ENCODE measurements at places on chromosomes 7 and 10.
A peak's percentile ranks its signal among the peaks of the same experiment; 100 is the strongest.

- no peak for DNase-seq
Measured at GRCh38 chr7:97167176-97167575, 49.7 kb downstream of the SDHAF3 start.

GRCh38 chr7:121570365-121570764 is 174.3 kb upstream of the FAM3C start:
- no peak for DNase-seq

GRCh38 chr10:100184840-100185239 is 989 bp downstream of the ERLIN1 start:
- no peak for DNase-seq

- DNase-seq: no peak
Measured at GRCh38 chr7:25314731-25315267, 86.5 kb upstream of the NPVF start.

DNA sequence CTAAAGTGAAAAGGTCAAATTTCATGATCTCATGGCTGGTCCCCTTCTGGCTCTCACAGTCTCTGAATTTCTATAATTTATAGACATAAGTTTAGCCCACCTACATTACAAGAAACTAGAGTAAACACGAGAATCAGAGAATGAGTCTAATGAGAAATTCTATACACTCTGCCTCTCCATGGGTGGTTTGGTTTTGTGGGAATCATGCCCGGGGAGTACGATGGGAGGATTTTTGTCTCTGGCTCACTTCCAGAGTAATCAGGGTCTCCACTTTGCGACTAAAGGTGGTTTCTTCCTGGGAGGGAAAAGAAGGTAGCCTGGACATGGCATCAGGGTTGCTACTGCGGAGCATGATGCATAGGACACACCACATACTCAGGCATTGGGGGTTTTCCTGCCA is 69.7 kb downstream of the MRC1 start:
- no peak for DNase-seq

- no peak for DNase-seq
Measured at GRCh38 chr10:132806561-132807003, 20.6 kb upstream of the NKX6-2 start.

DNA sequence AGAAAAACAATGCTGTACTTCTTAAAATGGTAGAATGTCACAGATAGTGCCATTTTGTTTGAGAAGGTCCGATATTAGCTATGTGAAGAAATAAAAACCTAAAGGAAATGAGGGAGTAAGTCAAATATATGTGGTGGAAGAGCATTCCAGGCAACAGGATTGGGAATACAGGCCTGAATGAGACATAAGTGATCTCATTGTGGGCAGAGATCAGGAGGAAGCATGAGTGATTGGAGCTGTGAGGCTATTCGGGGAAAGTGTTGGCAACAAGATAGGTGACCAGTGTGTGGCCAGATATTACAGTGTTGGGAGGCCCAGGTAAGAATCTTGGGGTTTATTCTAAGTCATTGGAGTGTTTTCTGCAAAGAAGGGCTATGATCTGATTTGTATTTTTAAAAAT is 41.3 kb upstream of the AGMO start:
- DNase-seq: no peak

- DNase-seq: no peak
Measured at GRCh38 chr7:130959743-130960207, 225.8 kb upstream of the KLF14 start.

- DNase-seq: no peak
Measured at GRCh38 chr10:80319725-80320290, 30.4 kb upstream of the MAT1A start.

DNA sequence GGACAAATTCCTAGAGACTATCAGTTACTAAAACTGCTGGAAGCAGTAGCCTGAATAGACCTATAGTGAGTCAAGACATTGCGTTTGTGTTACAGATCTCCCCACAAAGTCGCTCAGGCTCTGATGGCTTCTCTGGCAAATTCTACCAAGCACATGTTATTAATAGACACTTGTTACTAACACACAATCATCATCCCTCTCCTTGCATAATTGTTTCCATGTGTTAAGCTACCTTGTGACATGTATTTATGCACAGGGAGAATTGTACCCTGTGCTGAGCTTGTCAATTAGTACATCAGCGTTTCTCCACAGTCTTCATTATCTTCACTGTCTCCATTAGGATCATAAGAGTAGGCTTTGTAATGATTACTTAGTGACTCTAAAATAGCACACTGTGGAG is 31.2 kb downstream of the DYNC2I1 start:
- no peak for DNase-seq

- DNase-seq: no peak
Measured at GRCh38 chr7:116224492-116225098, 14.3 kb downstream of the TES start.

DNA sequence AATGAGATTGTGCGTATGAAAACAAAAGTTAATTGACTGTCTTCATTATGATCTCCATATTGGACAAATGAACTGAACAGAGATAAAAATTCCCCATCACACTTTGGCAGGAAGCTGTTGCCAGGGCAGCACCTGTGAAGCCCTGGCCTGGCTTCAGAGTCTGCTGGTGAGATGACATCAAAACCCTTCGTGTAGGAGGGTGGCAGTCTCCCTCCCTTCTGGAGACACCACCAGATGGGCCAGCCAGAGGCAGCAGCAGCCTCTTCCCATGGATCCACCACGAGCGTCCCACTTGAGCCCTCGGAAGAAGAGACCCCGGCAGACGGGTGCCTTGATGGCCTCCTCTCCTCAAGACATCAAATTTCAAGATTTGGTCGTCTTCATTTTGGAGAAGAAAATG is at the start of gene DNTT:
DNTT (plus strand) TSS at position 205 of the 400 bp plus-strand sequence; CDS start at position 269, 64 bp downstream.
- DNase-seq: no peak

DNA sequence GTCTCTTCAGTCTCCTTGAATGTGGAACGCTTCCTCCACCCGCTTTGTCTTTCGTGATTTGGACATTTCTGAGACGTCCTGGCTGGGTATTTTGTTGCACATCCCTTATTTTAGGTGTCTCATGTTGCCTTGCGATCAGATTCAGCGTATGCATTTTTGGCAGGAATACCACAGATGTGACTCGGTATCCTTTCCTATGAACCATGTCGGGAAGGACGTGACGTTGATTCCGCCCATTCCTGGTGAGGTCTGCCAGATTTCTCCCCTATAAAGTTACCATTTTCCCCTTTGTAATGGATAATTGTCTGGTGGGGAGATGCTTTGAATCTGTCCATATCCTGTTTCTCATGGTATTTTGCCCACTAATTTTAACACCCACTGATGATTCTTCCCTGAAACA is 49.6 kb downstream of the RBM17 start:
- DNase-seq: no peak

DNA sequence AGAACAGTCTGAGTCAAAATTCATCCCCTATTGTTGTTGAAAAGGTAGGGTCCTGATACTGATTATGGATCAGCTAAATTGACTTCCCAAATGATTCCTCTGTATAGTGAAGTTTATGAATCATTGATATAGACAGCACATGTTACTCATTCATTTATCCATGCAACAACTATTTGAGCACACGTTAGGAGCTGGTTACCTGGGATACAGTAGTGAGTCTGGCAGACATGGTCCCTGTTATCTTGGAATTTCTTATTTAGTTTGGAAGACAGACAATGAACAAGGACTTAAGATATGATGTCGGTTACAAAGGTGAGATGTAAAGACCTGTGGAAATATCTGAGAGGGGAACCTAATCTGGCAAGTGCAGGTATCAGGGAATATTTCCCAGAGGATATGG is 28.0 kb upstream of the KIAA1217 start:
- DNase-seq: no peak

DNA sequence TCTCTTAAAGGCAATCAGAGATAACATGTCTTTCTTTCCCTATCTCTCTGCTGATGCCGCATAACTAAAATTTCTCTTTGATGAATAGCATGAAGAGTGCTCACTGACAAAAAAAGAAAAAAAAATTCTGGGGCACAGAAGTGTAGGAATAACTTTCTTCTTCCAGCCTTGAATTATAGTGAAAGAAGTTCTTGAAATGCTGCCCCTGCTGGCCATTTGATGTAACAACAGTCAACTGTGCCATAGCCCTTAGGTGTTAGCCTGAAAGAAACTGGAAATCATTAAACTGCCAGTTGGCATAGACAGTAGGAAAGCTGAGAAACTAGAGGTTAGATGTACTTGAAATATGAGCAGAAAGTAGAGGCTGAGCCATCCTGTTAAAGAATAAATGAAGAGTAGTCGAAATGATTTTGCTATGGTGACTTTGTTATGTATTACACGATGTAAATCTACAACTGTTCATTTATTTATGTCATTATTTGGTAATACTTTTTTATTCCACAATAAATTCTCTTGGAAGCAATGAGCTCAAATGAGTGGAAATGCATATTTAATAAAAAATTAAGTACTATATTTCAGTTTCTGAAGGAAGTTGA is 48.3 kb upstream of the FAM171A1 start:
- peak; percentile 4 for DNase-seq

- DNase-seq: no peak
Measured at GRCh38 chr10:133010095-133010842, 67.9 kb upstream of the CFAP46 start.

DNA sequence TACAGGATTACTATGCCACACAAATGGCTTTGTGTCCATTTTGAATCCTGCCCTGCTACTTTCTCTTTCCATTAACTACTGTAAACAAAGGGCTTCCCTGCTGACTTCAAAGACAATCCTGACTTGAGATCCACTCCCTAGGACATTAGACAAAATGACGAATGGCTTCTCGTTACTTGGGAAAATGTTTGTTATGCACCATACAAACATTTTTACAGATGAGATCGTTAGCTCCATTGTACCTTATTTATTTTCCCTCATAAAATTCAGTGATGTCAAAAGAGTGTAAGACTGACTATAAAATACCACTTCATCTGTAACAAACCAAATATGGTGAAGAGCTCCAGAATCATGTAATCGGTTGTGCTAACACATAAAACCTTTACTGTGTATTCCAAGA is 121.8 kb downstream of the CD36 start:
- no peak for DNase-seq

GRCh38 chr7:12607134-12607533 is 36.6 kb downstream of the SCIN start:
- DNase-seq: no peak

GRCh38 chr7:4479367-4480039 is 202.6 kb upstream of the FOXK1 start:
- DNase-seq: no peak

DNA sequence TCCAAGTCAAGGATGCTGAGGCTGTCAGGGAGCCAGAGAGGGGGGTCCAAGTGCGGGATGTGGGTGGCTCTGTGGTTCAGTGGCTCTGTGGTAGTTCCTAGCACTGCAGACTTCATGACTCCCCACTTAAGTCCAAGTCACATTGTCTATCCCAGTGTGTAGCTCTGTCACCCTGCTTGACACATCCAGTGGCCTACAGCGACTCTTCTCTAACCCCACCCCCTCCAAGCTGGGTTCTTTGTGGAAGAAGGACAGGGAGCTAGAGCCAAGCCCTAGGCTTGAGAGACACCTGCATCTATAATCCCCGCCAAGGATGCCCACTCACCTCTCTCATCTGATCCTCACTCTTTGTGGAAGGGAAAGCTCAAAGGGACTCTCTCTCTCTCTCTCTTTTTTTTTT is 57.6 kb downstream of the ADCYAP1R1 start:
- no peak for DNase-seq

DNA sequence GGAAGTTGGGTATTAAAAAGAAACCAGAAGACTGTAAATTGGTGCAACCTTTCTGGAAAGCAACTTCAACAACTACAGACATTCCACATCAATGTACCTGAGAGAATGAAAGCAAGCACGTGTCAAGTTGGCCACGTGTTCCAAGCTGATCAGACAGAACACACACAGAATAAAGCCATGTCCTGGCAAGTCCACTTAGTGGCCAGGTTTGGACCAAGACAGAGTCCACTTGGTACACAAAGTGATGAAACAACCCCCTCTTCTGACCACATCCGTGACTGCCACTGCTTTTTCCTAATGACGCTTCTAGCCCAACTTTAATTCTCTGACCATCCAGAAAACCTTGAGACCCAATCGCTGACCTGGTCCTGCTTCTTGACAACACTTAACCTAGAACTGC is 109.4 kb downstream of the ABLIM1 start:
- DNase-seq: no peak

DNA sequence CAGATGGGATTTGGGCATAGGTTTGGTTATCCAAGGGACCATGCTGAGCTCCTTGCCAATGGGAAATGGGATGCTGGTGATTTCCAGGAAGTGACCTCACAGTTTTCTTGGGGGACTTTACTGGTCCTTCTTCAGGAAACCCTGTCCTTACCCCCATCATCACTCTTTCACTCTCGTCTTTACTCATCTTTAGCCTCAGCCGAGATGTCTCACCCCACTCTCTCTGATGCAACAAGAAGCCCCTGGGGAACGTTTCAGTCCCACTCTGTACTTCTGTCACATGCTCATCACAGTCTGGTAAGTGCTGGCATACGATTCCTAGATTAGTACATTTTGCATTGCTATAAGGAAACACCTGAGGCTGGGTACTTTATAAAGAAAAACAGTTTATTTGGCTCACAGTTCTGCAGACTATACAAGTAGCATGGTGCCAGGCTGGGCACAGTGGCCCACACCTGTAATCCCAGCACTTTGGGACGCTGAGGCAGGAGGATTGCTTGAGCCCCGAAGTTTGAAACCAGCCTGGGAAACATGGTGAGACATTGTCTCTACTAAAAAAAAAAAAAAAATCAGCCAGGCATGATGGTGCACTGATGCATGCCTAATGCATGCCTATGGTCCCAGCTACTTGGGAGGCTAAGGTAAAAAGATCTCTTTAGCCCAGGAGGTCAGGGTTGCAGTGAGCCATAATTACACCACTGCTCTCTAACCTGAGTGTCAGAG is 63.5 kb upstream of the VKORC1L1 start:
- no peak for DNase-seq

DNA sequence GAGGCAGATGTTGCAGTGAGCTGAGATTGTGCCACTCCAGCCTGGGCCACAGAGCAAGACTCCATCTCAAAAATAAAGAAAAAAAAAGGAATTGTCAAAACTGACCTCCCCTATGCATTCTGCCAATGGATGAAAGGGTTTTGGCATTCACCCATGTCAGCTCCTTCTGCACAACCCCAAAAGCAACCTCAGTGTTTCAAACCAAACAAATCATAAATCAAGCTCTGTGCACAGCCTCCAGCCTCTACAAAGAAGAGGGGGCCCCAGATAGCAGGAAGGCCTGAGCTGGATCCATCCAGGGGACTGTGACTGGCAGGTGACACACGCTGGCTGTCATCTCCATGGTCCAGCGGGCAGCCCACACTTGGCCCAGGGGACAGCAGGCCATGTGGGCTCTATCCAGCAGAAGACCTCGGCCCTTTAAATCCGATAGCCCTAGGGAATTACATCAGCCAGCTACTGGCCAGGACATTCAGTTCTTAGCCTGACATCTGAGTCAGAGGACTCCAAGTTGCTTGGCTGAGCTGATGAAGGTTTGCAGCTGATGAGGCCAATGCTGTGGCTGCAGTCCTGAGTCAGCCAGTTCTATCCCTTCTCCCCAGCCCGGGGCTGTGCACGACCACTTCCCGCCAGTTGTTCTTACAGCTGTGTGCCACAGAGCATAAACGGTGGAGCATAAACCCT is 52.0 kb upstream of the FIGNL1 start:
- no peak for DNase-seq

GRCh38 chr10:391847-392704 is 256.8 kb downstream of the ZMYND11 start:
- DNase-seq: no peak

Data from activated T-cell treated with anti-CD3 and anti-CD28 coated beads for 1 hour (primary cell).